IPS DF 6.9 (cell line): ENCODE measurements at places on chromosomes 6 and 20.

DNA sequence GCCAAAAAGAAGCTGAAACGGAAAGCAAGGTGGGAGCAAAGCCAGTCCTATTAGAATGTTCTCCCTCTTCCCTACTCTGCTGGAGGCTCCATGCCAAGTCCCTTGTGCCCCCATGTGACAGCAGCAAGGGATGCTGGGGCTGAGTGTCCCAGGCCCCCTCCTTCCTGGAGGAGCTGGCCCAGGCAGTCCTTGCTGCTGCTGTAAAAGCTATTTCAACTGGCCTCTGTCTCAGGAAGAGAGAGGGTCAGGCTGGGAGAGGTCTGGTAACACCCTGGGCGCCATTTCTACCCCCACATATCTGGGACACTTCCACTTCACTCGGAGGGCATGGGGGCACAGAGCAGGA is 25.0 kb downstream of the TTBK1 start:
- DNase-seq, result no peak
- no peak overlapping the region for H3K27ac ChIP-seq
- peaks cover 14% of the 10 kb centered on the region; the same call in 1 of the 2 replicates for H3K27me3 ChIP-seq
- no peaks in the 10 kb centered on the region for H3K36me3 ChIP-seq
- peaks cover 9% of the 10 kb centered on the region for H3K4me1 ChIP-seq

DNA sequence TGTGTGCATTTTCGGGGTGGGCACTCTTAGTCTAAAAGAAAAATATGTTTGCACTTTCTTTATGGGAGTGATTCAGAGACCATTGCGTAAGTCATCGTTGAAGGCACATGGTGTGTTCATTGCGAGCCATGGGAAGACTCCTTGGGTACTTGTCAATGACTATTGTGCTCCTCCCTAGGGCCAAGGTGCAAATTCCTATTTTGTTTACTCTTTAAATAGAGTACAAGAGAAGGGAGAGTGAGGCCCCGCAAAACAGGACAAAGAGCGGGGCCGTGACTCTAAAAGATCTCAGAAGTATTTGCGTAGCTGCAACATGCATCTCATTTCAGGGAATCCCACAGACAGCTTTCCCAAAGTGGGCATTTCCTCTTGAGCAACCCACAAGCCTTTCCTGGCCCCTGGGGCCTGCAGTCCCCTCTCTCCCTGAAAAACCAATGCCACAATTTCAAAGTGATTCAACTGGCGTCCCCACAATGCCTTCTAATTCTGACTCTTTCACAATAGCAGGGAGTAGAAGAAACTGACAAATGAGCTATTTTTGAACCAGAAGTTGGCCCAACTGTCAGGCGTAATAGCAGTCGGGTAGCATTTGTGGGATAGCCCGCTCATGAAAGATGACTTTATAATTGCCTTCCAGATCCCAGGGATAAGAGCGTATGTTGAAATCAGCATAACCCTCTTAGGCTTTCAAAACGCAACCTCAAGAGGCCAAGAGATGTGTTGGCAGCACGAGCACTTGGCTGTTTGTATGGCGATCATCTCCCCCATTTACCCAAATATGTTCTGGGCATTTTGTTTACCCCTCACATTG is 277.9 kb upstream of the BMP2 start:
- no peak for DNase-seq
- no peak overlapping the region for H3K27ac ChIP-seq
- H3K4me3 ChIP-seq, result no peak overlapping the region
- no peaks in the 10 kb centered on the region for H3K27me3 ChIP-seq

GRCh38 chr6:31267651-31268368 is 4.1 kb downstream of the HLA-C start:
- H3K4me1 ChIP-seq, result no peaks in the 10 kb centered on the region; the same call in 1 of the 2 replicates
- no peak overlapping the region for H3K27ac ChIP-seq
- no peak overlapping the region for H3K4me3 ChIP-seq
- DNase-seq, result no peak
- peaks cover 5% of the 10 kb centered on the region; the same call in 1 of the 2 replicates for H3K36me3 ChIP-seq

DNA sequence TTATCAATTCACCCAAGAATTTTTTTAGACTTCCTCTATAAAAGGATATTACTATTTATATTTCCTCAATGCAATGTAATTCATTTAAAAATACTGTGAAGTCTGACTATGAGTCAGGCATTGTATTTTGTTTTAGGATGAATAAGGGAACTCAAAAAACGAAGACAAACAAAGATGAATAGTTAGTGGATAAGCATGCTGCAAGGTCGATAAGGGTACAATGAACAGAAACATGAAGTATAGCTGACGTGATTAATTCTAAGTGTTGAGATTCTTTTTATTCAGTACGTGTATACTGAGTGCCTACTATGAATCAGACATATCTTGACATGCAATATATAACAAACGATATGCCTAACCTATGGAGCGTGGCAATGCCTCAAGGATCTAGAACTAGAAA is 105.4 kb downstream of the PDE10A start:
- H3K36me3 ChIP-seq, result no peaks in the 10 kb centered on the region
- DNase-seq, result no peak
- H3K27ac ChIP-seq, result no peak overlapping the region
- no peaks in the 10 kb centered on the region for H3K27me3 ChIP-seq

DNA sequence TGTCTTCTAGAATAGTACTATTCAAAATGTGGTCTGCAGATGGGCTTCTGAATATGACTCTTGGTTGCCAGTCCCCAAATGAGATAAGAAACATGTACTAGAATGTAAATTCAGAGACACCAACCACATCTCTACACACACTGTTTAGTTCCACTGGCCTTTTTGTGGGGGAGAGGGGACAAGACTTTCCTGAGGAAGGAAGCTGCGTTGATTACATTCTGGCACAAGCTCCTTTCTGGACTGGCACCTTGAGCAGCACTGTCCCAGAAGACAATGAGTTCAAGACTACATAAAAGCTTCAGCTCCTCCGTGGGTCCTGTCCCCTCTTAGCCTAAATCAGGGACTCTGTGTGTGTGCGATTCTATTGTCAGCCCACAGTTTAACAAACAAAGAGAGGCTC is 6.9 kb upstream of the IYD start:
- H3K36me3 ChIP-seq, result no peaks in the 10 kb centered on the region
- no peak overlapping the region for H3K4me3 ChIP-seq
- H3K27ac ChIP-seq, result no peak overlapping the region
- DNase-seq, result no peak
- H3K4me1 ChIP-seq, result no peaks in the 10 kb centered on the region
- no peaks in the 10 kb centered on the region for H3K27me3 ChIP-seq

DNA sequence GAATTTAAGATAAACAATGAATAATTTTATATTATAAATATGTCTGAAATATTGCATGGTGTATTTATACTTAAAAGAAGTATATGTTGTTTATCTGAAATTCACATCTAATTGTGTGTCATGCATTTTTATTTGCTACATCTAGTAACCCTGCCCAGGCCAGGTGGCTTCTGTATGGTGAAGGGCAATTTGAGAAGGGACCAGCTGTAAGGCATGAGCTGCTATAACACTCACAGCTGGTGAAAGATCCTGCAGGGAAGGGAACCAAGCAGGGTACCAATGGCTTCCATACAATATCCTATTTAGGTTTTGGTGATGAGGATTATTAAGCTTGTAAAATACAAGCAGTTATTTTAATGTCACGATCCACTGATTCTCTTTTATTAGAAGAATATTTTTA is 921.8 kb upstream of the GJE1 start:
- no peaks in the 10 kb centered on the region for H3K4me1 ChIP-seq
- H3K36me3 ChIP-seq, result no peaks in the 10 kb centered on the region
- no peak overlapping the region for H3K4me3 ChIP-seq

GRCh38 chr6:11538052-11538818 is 686 bp downstream of the TMEM170B start:
- H3K27ac ChIP-seq, result no peak overlapping the region
- DNase-seq, result no peak
- no peaks in the 10 kb centered on the region for H3K4me1 ChIP-seq
- H3K36me3 ChIP-seq, result no peaks in the 10 kb centered on the region
